Activated CD8-positive, alpha-beta memory T cell treated with anti-CD3 and anti-CD28 coated beads for 1 hour (primary cell): ENCODE measurements at places on chromosomes 2 and 18.

DNA sequence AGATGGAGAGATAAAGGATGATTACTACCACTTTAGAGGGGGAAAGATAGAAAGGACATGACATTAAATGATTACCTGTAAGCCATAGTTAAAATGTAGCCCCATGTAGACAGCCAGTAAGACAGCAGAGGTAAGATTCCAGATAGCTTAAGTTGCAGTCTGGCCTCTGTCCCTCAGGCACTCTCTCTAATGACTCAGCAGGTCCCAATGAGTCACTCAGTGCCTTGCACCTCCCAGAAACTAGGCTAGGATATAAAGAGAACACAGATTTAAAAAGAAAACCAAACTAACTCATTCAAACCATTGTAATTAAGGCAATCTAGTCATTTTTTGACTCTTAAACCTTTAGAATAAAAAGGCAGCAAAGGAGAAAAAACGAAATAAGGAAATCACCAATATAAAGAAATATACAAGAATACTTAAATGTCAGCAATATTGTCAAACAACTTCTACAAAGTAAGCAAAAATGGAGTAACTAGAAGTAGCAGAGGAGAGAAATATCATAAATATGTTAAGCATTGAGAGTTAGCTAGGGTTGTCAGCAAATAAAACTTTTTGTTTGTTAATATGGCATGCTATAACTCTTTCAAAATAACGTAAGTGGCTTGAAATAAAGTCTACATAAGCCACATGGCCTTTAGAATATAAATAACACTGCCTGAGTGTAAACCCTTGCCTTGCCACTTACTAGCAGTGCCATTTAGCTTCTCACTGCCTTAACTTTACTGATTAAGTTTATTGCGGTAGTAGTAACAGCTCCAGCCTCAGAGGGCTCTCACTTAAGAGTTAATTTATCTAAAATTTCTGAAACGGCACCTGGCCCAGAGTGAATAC lies 48.5 kb downstream of the SOCS6 start:
- DNase-seq = no peak

DNA sequence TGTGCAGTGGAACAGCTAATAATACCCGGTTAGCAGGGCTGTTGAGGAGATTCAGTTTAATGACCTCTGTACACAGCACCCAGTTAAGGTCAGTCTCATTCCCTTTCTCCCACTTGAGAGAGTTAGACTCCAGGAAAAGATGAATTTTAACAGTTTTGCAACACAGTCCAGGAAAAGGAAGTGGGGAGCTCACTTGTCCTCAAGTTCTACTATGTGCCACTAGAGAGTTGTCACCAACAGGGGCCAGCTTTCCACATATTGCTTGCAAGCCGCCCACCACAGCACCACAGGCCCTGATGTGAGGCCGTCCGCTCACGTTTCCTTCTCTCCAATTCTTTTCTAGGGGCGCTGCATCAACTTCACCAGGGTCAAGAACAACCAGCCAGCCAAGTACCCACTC lies 142.1 kb downstream of the GFPT1 start:
- DNase-seq = no peak

- no peak for DNase-seq
These were observed 11.8 kb downstream of the MTX2 start for GRCh38 chr2:176280867-176281658.

GRCh38 chr2:4762951-4763376 lies 929.2 kb upstream of the SOX11 start:
- no peak for DNase-seq

DNA sequence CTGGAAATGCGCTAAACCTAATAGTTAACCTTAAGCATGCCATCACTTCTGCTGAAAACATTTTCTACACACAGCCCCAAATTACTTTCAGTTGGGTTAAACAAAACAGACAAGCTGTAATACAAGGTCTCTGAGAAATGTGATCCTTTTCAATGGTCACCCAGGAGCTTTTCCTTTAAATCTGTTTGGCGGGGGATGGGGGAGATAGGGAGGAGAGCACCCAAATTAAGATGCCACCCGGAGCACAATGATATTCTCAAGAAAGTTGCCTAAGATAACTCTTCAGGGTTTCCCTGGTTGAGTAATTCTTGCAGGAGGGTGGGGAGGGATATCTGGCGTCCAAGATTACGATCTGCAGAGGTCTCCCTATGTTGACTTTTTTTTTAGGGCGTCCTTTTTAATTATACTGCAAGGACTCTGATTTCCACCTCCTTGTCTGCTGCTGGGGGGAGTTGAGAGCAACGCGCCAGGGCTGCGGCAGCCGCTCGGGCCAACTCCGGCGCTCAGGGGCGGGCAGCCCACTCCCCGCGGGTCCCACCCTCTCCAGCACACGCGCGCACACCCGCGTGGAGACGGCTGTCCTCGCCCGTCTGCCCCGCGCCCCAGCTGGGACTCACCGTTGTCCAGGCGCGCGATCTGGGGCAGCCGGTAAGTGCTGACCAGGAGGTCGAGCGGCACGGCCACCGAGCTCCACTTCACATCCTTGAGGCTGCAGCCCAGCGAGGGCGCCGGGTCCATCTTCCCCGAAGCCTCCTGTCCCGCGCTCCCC lies 807 bp downstream of the GAREM1 start:
- DNase-seq = no peak

DNA sequence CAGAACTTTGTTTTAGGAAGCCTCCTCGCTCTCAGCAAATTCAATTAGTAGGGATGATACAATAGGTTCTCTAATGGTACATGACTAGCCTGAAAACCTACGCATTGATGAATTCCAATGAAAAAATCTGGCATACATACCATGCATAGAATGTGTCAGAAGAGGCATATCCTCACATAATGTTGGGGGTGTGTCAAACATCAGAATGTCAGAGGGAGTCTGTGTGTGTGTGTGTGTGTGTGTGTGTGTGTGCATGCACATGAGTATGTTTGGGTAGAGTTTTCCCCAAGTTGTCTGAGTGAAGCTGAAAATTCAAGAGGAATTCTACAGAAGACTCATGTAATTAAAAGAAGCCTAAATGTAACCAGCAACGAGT lies 78.5 kb downstream of the FIGN start:
- DNase-seq = no peak

GRCh38 chr2:154844513-154844912 lies 146.0 kb downstream of the KCNJ3 start:
- no peak for DNase-seq

DNA sequence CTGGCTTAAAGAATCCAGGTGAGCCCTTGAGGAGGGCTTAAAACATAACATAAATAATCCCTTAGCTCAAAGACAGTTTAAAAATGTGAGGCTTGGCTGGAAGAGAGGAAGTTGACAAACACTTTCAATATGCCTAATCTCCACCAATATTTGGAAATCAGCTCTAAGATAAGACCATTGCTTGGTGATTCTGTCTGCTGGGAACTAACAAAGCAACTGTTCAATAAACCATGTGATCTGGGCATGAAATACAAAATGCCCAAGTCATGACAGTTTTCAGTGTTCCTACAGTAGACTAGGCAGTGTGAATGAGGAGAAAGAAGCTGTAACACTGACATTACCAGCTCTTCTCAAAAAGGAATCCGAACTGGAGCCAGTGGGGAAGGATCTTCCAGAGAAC lies 10.7 kb downstream of the MFF start:
- no peak for DNase-seq

GRCh38 chr2:156505696-156506095 lies 69.5 kb downstream of the GPD2 start:
- DNase-seq = no peak

DNA sequence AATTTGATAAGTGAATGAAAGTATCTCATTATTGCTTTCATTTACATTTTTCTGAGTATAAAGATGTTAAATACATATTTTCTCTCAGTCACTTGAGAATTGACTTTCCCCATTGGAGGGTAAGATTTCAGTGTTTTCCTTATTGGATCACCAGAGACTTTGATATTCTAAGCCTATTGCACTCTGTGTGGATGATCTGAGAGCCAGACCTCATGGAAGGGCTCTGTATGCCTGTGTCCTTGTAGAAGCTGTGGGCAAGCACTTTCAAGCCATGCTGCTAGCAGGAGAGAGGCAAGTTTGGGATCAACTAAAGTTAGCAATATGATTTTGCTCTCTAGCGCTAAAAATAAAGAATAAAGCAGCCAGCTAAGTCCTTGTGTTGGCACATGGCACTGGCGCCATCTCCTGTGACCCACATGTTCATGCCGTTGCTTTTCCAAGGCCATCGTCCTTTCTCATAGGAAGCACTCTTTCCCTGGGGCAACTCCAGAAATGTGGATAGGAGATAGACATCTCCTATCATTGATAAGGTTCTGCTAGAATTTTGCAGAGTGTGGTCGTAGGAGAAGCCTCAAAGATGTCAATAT lies 72.6 kb downstream of the AOX1 start:
- DNase-seq = no peak

GRCh38 chr2:233449081-233449901 lies 95.0 kb downstream of the DGKD start:
- DNase-seq = no peak

- no peak for DNase-seq
These were observed 419.7 kb upstream of the ZEB2 start for GRCh38 chr2:144939590-144939989.

- DNase-seq = no peak
These were observed 920.8 kb downstream of the ERBB4 start for GRCh38 chr2:211617803-211618202.

- DNase-seq = no peak
These were observed 94.9 kb upstream of the TWSG1 start for GRCh38 chr18:9239720-9240119.

DNA sequence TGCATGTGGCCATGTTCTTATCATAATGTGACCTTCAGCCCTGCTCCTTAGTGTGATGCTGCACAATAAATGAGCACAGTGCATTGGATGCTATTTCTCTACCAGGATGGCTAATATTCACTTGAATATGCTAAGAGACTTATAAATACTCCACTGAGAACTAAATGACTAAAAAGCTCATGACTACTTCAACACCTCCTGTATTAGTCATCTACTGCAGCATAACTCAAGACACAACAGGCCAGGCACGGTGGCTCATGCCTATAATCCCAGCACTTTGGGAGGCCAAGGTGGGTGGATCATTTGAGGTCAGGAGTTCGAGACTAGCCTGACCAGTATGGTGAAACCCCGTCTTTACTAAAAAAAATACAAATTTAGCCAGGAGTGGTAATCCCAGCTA lies 213.4 kb downstream of the RND3 start:
- DNase-seq = no peak

DNA sequence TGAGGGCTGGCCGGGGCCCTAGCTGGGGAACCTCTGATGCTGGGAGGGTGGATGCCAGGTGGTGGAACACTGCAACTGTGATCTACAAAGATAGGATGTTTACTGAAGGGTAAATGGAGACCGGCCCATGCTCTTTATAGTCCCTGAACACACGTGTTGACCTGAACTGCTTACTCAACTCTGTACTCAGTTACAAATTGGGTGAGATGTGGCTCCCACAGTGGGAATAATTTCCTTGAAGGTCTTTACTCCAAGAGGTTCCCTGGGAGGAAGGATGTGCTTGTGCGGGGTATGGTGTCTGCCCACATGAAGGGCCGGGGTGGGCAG lies 254.1 kb downstream of the PRKCE start:
- DNase-seq = no peak

GRCh38 chr18:57585421-57585820 lies 1.1 kb downstream of the FECH start:
- DNase-seq = no peak

DNA sequence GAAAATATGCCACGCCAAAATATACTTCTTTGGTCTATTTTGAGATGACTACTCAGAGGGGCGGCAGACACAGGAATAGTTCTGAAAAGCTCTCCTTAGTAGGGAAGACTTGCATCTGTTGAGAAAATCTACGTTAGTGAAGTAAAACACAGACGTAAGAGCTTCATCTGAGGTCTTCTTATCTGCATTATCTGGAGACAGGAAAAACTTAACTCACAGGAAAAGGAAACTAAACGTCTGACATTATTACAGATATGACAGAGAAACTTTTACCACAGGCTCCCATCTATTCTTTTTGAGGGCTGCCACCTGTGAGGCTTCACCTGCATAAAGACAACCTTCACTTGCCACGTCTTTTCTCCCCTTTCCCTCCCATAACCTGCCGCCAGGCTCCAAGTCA lies 1295.7 kb downstream of the LRP1B start:
- no peak for DNase-seq

DNA sequence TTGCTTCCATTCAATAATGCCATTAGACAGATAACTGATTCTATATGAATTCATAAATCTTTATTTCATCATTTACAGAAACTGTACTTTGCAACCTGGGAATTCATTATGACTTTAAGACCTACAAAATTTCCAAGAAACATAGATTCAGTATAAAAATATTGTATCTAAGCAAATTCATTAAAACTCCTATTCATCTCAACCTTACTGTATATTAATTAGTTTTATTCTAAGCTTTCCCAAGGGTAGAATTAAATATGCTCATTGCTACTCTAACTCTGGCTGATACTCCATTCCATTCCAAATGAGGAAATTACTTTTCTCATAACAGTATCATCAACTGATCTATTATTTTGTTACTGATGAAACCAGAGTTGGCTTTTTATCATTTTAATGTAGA lies 473.0 kb upstream of the LRRTM4 start:
- no peak for DNase-seq

DNA sequence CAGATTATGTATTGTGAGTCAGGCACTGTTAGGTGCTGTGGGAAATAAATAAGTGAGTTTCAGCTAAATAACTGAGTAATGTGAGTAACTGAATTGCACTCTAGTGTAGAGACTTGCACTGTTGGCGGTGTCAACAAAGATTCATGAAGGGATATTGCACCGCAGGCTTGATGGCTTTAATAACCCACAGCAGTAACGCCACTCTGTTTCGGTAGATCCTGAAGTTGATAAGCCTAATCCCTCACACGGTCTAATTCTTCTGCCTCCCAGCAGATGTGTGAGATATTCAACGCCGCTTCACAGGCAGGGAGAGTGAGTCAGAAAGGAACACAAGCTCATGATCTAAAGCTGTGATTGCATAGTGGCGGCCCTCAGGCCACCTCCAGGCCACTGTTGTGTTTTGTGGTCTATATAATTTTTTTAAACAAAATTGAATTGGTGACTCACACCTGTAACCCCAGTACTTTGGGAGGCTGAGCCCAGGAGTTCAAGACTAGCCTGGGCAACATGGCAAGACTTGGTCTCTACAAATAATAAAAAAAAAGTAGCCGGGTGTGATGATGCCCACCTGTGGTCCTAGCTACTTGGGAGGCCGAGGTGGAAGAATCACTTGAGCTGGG lies 94.3 kb downstream of the LIPG start:
- no peak for DNase-seq

DNA sequence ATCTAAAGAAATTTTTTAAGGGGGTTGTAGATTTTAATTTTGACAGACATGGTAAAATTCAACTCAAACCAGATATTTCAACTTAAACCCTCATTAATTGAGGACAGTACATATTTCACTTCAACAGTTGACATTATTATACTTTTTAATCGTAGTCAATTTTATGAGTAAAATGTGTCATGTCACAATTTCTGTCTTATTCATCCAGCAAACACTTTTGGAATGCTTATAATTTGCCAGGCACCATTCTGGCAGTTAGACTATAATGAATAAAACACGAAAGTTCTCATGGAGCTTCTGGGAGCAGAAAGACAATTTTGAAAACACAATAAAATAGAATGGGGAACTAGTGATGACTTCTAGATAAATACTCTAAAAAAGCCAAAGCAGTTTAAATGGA lies 1094.8 kb downstream of the SUCLG1 start:
- DNase-seq = no peak

GRCh38 chr2:160062292-160063005 lies at the start of gene PLA2R1:
Gene PLA2R1 (minus strand): TSS chr2:160062615. CDS start chr2:160062403, 212 bp downstream.
- DNase-seq = no peak

- no peak for DNase-seq
These were observed 392.8 kb upstream of the MEIS1 start for GRCh38 chr2:66041902-66042657.
